ENCODE measurements at places on chromosomes 16 and 17.
A peak's percentile ranks its signal among the peaks of the same experiment; 100 is the strongest.

GRCh38 chr17:58283674-58284612 lies 3.2 kb upstream of the MPO start:
- DNase-seq, result no peak

DNA sequence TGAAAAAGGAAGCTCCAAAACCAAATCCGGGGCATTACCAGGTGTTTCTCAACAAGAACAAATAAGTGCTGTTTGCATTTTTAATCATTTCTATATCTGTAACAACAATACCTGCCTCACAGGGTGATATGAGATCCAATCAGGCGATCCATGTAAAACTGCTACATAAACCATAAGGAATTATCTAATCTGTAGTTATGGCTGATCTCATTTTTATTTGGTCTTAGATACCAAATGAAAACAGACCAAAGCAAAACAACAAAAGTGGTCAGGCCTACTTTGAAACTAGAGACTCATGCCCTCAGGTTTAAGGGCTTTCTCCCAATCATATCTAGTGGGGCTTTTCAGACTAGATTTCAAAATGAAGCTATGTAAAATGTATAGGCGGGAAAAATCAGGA lies 28.3 kb downstream of the XPO6 start:
- no peak for DNase-seq

DNA sequence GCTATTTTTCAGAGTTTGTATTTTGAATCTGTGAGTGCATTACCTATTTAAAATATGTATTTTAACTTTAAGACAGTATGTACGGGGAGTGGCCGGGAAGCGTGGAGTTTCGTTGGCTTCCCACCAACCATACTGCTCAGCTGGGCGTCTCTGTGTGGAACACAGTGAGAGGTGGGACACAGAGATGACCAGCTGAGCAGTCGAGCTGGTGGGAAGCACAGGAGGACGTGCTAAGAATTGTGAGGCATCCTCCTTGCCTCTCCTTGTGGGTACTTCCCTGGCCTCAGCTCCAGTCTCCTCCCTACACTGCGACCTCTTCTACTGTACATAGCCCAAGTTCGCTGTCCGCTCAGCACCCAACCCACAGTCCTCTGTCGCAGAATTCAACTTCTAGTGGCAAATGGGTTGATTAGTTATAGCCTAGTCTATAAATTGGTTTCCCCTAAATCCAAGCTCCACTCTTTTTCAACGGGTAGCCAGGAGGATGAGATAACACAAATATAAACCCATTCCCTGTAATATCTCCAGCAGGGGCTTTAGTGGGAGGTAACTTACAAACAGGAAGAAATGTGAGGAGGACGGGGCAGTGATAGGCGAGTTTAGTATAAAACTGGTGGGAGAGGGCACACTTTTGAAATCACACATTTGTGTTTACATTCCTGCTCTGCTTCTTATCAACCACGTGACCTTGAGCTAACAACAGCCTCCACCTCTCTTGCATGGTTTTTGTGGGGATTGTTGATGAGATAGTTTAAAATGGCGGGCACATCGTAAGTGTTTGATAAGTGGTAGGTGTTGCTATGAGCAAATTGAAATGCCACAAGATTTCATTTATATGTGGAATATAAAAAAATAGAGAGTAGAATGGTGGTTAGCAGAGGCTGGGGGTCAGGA lies 211.9 kb upstream of the HS3ST3A1 start:
- DNase-seq, result no peak

GRCh38 chr16:86668136-86668910 lies 90.0 kb downstream of the FOXL1 start:
- no peak for DNase-seq

- DNase-seq, result no peak
Measured at GRCh38 chr17:66652840-66653507, 181.9 kb upstream of the CACNG5 start.

GRCh38 chr17:59627770-59628171 lies 8.1 kb downstream of the CLTC start:
- no peak for DNase-seq

GRCh38 chr16:85138073-85138824 lies 26.0 kb upstream of the CIBAR2 start:
- no peak for DNase-seq

DNA sequence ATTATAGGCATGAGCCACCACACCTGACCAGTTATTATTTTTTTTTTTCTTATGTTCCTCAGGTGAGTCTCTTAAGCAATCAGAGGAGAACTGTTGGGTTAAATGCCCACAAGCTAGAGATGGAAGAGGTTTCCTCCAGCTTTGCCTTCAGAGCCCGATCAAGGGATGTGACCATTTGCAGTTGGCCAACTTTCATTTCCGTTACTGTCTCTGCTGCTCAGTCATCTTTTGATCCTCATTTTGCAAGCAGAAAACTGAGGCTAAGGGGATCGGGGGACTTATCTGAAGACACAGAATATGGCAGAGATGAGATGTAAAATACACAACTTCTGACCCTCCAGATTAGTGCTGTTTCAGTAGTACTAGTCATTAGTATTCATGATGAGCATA lies 188.8 kb downstream of the RAB11FIP4 start:
- DNase-seq, result no peak

GRCh38 chr17:48616717-48617470 lies 1.8 kb upstream of the HOXB8 start:
- no peak for DNase-seq

GRCh38 chr16:84268291-84269040 lies 26.2 kb upstream of the WFDC1 start:
- DNase-seq, result no peak

- DNase-seq, result no peak
Measured at GRCh38 chr17:32281011-32281451, 15.4 kb downstream of the RHBDL3 start.

DNA sequence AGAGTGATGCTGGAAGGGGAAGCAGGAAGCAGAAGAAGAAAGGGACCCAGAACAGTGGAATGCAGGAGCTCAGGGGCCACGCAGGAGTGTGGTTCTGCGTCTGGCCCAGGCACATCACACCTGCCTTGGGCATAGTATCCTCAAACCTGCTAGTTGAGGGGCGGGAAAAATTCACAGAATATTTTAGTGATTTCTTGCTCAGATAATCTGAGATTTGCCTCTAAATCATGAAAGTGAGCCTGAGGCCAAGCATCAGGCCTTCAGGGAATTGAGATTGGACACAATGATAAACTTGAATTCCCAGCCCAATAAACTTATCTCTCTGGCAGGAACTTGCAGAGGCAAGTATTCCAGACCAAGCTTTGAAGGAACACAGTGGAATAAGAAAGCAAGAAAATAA lies 48.5 kb upstream of the CCL2 start:
- DNase-seq, result no peak

DNA sequence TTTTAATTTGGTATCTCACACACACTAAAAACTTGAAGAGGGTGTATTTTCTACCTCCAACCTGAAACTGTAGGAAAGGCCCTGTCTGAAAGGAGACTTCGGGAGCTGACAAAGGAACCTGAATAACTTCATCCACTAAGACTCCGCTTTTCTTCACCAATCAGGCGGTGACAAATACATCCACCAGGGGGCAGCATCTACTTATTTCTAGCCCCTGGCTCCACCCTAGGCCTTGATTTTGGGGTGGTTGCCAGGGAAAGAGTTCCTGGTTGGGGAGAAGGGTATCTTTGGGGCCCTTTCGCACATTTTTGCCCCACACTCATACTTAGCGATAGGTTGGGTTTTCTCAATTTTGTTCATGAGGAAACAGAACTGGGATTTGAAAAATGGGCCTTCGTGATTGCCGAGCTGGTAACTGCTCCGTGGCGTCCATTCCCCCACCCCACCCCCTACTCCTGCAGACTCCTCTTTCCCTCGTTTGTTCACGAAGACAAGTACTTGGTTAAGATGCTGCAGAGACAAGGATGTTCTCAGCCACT lies 4.8 kb upstream of the ARL4D start:
- peak; percentile 89 for DNase-seq

- DNase-seq, result no peak
Measured at GRCh38 chr16:15830832-15831451, 25.9 kb downstream of the MYH11 start.

DNA sequence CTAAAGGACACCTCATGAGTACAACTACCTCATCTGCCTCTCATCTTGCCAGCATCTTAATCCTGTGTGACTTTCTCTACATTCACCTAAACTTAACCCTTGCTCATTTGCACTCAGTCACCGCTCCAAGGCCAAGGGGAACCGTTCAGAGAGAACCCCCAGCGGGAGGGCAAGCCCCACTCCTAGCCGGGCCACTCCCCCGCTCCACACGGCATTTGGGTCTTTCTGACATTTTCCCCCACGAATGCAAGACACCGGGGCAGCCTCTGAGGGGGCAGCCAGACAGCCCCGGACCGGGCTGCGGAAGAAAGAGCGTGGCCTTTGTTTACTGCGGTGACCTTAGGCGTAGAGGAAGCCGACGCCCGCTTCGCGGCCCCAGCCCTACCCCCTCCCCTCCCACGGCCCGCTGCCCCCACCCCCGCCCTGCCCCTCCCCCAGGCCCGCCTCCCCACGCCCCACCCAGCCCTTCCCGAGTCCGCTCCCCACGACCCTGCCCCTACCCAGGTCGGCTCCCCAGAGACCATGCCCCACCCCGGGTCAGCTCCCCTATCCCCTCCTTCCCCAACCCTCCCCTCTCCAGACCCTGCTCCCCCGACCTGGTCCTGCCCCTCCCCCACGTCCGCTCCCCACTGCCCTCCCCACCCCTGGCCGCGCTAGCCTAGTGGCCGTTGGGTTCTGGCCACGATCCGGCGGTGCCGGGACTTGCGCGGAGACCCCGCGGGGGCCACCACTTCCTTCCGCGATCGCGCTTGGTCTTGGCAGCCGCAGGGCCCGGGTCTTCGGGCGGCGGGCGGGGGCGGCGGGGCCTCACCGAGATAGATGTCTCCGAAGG lies 789 bp downstream of the CSNK1D start:
- peak; percentile 45 for DNase-seq

DNA sequence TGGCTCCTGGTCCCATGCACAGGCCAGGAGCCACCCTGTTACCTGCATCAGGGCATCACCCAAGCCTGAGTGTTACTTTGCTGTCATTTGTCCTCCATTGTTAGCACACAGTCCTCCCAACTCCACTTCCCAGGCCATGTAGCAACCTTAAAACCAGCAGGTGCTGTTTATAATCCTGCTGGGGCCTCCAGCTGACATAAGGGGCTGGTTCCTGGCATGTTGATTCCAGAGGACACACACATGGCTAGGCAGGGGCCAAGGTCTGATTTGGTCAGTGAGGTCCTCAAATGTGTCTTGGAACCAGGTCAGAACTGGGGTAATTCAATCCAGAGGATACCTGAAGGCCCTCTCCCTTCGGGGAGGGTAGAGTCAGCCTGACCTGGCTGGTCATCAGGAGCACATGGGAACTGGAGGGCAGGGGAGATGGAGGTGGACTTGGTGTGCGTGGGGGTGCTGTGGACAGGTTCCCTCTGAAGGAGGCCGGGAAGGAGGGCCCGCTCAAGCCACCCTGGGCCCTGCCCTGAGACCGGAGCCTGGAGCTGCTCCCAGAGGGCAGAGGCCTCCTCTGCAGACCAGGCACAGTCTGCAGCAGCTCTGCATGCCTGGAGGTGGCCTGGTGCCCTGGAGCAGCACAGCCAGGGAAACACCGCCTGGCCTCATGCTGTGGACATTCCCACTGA lies 6.6 kb downstream of the ADORA2B start:
- no peak for DNase-seq

- DNase-seq, result no peak
Measured at GRCh38 chr17:64608571-64608981, 53.5 kb downstream of the SMURF2 start.

DNA sequence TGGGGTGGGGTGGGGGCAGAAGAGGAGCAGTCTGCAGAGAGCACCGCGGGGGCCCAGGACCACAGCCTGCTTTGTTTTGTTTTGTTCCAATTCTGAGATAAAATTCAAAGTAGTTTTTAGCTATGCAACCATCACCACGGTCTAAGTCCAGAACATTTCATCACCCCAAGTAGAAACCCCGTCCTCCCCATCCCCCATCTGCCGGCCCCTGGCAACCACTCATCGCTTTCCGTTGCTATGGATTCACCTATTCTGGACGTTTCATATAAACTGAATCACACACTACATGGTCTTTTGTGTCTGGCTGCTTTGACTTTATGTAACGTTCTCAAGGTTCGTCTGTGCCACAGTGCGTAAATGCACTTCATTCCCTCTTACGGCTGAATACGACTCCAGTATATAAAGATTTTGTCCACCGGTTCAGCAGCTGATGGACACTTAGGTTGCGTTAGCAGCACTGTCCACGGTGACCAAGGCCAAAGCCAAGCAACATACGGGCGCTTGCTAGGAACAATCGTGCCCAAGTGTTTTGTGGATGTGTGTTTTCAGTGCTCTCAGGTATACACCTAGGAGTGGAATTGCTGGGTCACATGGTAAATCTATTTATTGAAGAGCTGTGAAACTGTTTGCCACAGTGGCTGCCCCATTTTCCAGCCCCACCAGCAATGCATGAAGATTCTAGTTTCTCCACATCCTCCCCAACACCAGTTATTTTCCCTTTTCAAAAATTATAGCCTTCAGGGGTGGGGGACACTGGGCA lies 27.7 kb upstream of the RASD1 start:
- DNase-seq, result no peak

GRCh38 chr16:85477801-85478363 lies 135.2 kb upstream of the GSE1 start:
- no peak for DNase-seq

- no peak for DNase-seq
Measured at GRCh38 chr17:9237661-9238301, 216.5 kb downstream of the NTN1 start.

DNA sequence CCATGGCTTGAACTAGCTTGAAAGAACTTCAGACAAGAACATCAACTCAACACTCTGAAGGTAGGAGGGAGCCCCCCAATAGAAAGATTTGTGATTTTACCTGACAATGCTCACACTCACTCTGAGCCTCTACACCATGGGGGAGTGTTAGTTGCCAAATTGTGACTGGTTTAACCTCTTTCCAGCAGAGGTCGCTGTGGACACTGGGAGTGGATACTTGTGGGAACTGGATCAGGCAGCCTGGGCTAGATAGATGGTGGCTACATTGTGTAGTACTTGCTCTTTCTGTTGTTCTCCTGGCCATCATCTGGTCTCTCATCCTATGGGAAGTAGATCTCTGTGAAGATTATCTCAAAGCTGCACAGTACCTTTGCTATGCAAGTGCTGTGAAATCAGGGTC lies 2.9 kb downstream of the SMPD3 start:
- DNase-seq, result no peak

Measured in activated T-cell treated with anti-CD3 and anti-CD28 coated beads, Interleukin-2, amount 50 U/mL, for 4 hours (primary cell).